ENCODE measurements at places on chromosomes 16 and 17. TPM values are rescaled to one million over a fixed set of nuclear protein-coding genes. Genes with fewer than 3 reads are reported as not detected.

SLC47A1 gene
- total RNA-seq = 0.15 TPM

VEZF1 gene
- 45.3 TPM for total RNA-seq

CMTM1 gene
- total RNA-seq = 0.59 TPM

ABCA8 gene
- total RNA-seq = 5.4 TPM

ADORA2B gene
- 17.1 TPM for total RNA-seq

FBXO39 gene
- total RNA-seq = 0.34 TPM

NOS2 gene
- total RNA-seq = not detected

C17orf50 gene
- total RNA-seq = not detected

RPL13 gene
- 6,795 TPM for total RNA-seq

PAGR1 gene
- total RNA-seq = 42.4 TPM

CCL17 gene
- not detected for total RNA-seq

SNX11 gene
- 8.9 TPM for total RNA-seq

PRSS21 gene
- not detected for total RNA-seq

TMEM238L gene
- total RNA-seq = not detected

NUBP1 gene
- total RNA-seq = 35.5 TPM

C17orf113 gene
- 0.17 TPM for total RNA-seq

LITAFD gene
- not detected for total RNA-seq

AKAP1 gene
- 20.5 TPM for total RNA-seq

ASIC2 gene
- 0.34 TPM for total RNA-seq

CCL4 gene
- total RNA-seq = not detected

ABAT gene
- 1.3 TPM for total RNA-seq

GHDC gene
- 8.2 TPM for total RNA-seq

KRTAP2-3 gene
- not detected for total RNA-seq

SCIMP gene
- not detected for total RNA-seq

HSF5 gene
- under 0.01 TPM for total RNA-seq

SLFN14 gene
- total RNA-seq = not detected

SLC25A39 gene
- 101 TPM for total RNA-seq

ZFPM1 gene
- 0.59 TPM for total RNA-seq

OSGIN1 gene
- 0.67 TPM for total RNA-seq

LGALS9B gene
- total RNA-seq = not detected

EME1 gene
- total RNA-seq = 15.6 TPM

ZNF205 gene
- total RNA-seq = 14.6 TPM

CCDC144A gene
- 0.84 TPM for total RNA-seq

BAIAP3 gene
- 0.74 TPM for total RNA-seq

TBX6 gene
- total RNA-seq = 0.15 TPM

SMG1 gene
- 12.3 TPM for total RNA-seq

SBK1 gene
- under 0.01 TPM for total RNA-seq

CETP gene
- total RNA-seq = not detected

ARHGDIG gene
- not detected for total RNA-seq

PPY gene
- total RNA-seq = not detected

KRTAP16-1 gene
- total RNA-seq = not detected

All from bronchus fibroblast of lung (primary cell).